ENCODE measurements at places on chromosomes 13 and 19.

GRCh38 chr19:19271828-19272599, 1.1 kb downstream of the TM6SF2 start:
- no peak for DNase-seq

DNA sequence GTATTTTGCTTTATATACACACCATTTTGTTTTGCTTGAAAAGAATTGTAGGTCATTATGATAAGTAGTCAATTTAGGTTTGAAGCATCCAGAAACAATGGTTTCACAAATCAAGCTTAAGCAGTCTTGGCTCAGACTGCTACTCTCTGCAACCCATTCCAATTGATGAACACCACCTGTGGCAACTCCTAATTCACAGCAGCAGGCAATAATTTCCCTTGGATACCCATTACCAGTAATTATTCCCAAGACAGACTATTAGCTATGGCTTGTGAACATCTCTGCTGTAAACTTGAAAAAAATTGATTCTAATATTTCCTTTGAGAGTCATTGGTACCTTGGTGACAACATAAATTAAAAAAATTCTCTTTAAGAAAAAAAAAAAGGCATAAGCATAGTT, 299.3 kb upstream of the SLITRK6 start:
- no peak for DNase-seq

GRCh38 chr19:335486-336066, 9.0 kb downstream of the MIER2 start:
- no peak for DNase-seq

DNA sequence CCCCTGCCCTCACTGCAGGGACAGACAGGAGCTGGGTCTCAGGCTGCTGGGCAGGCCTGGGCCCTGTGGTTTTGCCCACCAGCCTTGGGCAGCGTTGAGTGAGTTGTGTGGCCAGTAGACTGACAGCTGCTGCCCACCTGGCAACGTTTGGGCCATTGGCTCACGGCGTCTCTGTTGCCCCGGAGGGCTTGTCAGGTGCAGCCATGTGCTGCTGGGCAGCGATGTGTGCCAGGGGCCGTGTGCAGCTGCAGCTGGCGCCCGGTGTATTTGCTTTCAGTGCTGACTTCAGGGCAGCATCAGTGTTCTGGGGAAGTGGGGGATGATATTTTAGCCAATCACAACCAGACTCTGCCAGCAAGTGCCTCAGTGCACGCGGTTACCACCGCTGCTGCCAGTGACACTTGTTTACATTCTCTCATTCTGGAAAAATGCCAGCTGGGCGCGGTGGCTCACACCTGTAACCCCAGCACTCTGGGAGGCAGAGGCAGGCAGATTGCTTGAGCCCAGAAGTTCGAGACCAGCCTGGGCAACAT, 10.6 kb downstream of the FZR1 start:
- DNase-seq, result no peak

- no peak for DNase-seq
Observed at GRCh38 chr13:42612021-42612765, 38.2 kb downstream of the TNFSF11 start.

- DNase-seq, result no peak
Observed at GRCh38 chr13:50123002-50123401, 107.8 kb downstream of the KCNRG start.

DNA sequence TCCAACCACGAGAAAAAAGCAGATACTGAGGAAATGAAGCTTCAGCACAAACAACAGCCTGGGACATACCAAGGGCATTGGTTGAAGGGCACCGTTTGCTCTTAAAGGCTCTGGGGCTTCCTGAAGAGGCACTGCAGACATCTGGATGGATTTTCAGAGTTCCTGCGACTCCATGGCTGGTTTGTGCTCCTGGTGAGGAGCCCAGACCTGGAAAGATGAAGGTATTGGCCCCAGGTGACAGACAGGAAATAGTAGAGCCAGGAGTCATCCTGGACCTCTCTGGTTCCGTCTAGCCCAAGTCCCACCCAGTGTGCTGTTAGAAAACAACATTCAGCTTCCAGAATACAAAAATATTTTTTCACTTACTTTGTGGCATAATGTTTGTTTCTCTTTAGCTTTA, 6.3 kb downstream of the IL17D start:
- no peak for DNase-seq

GRCh38 chr13:98150832-98151479, 8.1 kb downstream of the FARP1 start:
- DNase-seq, result no peak

DNA sequence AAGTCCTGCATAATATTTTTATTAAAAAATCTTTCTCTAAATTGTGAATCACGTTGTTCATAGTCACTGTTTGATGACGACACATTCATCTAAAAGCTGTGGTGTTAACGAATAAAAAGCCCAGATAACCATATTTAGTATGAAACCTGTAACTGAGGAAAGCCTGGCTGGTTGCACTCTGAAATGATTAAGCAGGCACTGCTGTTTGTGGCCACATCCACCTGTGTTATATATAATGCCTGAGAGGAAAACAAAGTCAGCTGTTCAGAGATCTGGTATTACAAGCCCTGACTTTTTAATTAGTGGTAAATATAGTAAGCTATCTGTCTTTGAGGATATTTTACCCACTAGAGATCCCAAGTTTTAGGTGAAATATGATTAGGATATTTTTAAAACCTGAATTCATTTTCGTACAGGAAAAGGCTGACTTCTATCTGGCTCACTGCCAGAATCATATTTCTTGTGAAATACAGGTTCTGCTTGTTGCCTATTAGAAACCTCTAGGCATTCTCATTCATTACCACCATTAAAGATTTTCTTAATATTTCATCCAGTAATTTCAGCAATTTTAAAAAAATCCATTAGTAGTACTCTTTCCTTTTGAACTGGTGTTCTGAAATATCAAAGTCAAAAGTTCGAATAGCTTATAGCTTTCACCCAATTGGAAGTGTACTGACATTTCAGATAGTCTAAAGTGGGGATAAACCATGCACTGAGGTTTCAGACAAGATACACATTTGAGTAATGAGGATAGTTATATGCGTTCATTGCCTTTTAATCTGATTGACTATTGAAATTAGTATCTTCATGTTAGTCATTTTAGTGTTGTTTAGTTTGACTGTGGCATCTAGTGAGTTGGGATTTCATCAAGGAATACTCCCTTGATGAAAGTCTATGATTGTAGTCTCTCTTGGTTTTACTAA, 79.7 kb downstream of the LMO7 start:
- no peak for DNase-seq

DNA sequence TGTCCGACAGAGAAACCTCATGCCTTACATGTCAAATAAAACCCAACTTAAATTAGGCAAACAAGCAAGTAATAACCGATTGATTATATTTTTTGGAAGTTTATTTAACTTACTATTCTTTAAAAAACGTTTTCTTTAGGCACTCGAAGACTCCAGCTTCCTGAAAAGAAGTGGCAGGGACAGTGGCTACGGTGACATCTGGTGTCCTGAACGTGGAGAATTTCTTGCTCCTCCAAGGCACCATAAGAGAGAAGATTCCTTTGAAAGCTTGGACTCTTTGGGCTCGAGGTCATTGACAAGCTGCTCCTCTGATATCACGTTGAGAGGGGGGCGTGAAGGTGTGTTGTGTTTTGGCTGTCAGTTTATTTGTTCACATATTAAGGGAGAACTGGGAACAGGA, 164.4 kb downstream of the LMO7 start:
- peak; percentile 6 for DNase-seq

GRCh38 chr19:51114087-51114729, 6.0 kb upstream of the CTU1 start:
- no peak for DNase-seq

- no peak for DNase-seq
Observed at GRCh38 chr13:51269039-51269438, 46.8 kb downstream of the FAM124A start.

GRCh38 chr19:54475706-54476105, 2.6 kb upstream of the CDC42EP5 start:
- no peak for DNase-seq

DNA sequence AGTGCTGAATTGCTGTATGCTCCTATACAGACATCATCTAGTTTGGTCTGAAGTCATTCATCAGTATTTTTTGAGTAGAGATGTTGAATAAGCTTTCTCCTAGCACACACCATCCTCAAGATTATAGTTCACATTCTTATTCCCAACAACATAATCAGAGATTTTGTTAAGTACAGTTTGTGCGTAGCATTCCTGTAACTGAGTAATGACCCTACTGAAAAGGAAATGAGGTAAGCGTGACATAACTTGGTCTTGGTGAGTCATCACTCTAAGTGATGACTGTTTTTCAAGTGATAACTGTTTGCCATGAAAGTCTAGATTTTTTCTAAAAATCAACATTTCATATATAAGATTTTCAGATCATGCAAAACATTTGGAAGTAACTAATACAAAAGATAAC, 18.5 kb upstream of the FAM216B start:
- peak; percentile 50 for DNase-seq

- no peak for DNase-seq
Observed at GRCh38 chr13:67574320-67575233, 344.4 kb upstream of the PCDH9 start.

GRCh38 chr13:75494491-75494890, 12.5 kb upstream of the TBC1D4 start:
- no peak for DNase-seq

DNA sequence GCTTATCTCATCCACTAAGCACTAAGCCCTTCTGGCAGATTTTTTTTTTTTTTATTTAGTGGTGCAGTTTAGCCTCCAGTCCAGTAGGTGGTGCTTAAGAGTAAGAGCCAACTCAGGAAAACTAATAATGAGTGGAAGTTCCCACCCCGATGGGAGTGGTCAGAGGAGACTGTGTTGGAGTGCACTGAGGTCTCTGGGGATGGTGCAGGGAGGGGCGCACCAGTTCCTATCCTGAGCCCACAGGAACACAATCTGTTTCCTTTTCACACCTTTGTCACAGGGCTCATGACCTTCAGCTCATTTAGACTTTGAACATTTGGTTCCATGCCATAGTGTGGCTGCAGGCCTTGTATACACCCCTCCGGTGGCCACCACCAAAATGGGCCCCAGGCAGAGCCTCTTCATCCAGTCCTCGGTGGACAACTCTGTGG, 367.4 kb downstream of the SPRY2 start:
- DNase-seq, result no peak

DNA sequence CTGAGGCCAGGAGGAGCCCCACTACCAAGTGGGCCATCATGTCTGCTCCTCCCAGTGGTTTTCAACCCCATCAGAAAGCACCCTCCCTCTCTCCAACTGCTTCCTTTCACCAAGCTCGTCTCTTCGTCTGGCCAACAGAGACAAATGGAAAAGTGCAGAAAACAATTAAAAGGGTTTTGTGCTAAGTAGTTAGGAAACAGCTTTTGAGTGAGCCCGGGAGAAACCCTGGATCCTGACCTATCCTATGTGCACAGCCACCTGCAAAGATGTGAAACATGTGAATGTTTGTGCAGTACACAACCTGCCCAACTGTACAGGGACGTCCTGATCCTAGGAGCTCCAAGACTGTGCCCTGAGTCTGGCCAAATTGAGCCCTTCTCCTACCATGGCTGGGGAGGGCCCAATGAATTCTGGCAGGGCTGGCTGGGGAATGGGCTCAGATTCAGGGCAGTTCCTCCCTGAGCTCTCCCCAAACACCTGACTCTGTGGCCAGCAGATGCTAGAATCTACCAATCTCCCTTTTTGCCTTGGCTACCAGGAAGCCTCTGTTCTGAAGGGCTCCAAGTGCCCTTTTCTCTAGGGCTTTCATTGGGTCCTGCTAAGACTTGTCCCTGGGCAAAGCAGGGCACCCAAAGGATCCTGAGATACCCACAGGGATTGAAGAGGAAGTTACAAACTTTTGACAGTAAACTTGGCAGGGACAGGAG, 7.9 kb downstream of the TLE5 start:
- DNase-seq, result no peak

- no peak for DNase-seq
Observed at GRCh38 chr13:80560609-80561008, 219.7 kb upstream of the SPRY2 start.

Measured in NCI-H460 (cell line).